ENCODE measurements at places on chromosomes 7 and 10. TPM values are rescaled to one million over a fixed set of nuclear protein-coding genes. Genes with fewer than 3 reads are reported as not detected.

- no peak for DNase-seq
- peaks cover 9% of the 10 kb centered on the region for H3K4me1 ChIP-seq
- H3K36me3 ChIP-seq = peaks cover 8% of the 10 kb centered on the region
- no peaks in the 10 kb centered on the region for H3K27me3 ChIP-seq
- no peak overlapping the region for H3K4me3 ChIP-seq
These were observed 14.8 kb upstream of the ADARB2 start for GRCh38 chr10:1752153-1752552.

SAMD9L gene
- total RNA-seq = not detected

DNA sequence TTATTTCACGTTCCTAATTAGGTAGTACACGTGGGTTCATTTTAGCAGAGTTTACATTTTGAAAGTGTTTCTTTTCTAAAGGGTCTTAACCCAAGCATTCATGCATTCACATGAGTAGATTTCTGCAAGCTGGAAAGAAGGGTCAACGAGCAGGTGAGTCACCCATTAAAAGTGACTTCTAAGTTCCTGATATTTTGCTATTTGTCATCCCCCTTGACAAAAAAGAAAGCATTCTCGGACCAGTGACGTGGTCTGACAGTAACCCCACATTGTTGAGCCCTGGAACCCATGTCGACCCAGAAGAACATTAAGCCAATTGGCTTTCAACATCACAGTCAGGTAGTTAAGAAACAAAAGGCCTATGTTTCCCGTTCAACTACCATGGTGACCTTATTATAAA, 49.6 kb downstream of the ABCB5 start:
- no peak overlapping the region for H3K4me3 ChIP-seq
- no peaks in the 10 kb centered on the region for H3K27me3 ChIP-seq
- H3K4me1 ChIP-seq = no peaks in the 10 kb centered on the region
- H3K27ac ChIP-seq = no peak overlapping the region

DNA sequence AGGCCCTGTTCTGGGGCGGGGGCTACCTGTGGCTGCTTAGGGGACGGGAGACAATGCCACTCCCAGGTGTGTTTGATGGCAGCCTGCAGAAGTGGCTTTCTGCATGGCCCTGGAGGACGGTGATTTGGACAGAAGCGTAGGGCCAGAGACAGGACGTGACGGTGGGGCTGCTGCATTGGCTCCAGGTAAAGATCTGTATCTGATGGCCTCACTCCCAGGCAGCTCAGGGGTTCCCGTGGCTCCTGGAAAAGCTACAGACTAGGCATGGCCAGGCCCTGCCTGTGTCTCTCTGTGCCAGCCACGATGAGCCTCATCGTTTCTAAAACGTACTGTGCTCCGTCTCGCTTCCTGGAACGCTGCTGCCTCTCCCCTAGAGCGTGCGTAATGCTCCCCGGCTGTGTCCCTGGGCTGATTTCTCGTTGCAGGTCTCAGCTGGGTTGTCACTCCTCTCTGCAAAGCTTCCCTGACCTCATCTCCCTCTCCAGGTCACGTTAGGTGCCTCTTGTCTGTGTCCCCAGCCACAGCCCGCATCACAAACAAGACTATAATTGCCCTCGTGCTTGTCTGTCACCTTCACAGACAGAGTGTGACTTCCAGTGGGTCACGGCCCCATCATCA, 12.6 kb downstream of the GTF2IRD1 start:
- H3K4me1 ChIP-seq = no peaks in the 10 kb centered on the region
- no peak for DNase-seq
- no peaks in the 10 kb centered on the region for H3K27me3 ChIP-seq
- no peak overlapping the region for H3K4me3 ChIP-seq
- 0 out of 2 replicates have a peak overlapping the region, but pooled peaks have one; percentile 26 for H3K27ac ChIP-seq

- peaks cover 40% of the 10 kb centered on the region for H3K27me3 ChIP-seq
- no peak for DNase-seq
- H3K4me3 ChIP-seq = no peak overlapping the region
- peaks cover under 1% of the 10 kb centered on the region for H3K4me1 ChIP-seq
These were observed 4.4 kb upstream of the FKBP9 start for GRCh38 chr7:32952876-32953275.

GRID2IP gene
- total RNA-seq = 1.5 TPM

DNA sequence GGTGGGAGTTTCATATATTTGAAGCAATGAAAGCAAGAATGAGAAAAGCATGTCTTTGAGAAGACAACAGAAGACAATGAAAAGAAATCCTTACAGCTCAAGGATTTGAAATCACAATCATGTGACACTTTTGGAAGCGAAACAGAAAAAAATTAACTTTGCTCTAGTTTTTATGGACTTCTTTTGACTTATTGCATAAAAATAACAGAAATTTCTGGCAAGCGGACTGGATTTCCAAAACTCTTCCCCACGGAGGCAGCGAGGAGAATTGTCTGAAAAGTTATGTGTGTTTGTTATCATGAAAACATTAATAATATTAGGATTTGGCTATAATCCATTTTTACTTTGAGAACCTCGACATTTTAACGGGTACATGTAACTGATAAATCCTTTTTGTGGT, 223.3 kb downstream of the LRMDA start:
- no peaks in the 10 kb centered on the region for H3K4me1 ChIP-seq
- no peak for DNase-seq
- H3K4me3 ChIP-seq = no peak overlapping the region
- no peaks in the 10 kb centered on the region for H3K36me3 ChIP-seq
- H3K27me3 ChIP-seq = no peaks in the 10 kb centered on the region
- no peak overlapping the region for H3K27ac ChIP-seq

DNA sequence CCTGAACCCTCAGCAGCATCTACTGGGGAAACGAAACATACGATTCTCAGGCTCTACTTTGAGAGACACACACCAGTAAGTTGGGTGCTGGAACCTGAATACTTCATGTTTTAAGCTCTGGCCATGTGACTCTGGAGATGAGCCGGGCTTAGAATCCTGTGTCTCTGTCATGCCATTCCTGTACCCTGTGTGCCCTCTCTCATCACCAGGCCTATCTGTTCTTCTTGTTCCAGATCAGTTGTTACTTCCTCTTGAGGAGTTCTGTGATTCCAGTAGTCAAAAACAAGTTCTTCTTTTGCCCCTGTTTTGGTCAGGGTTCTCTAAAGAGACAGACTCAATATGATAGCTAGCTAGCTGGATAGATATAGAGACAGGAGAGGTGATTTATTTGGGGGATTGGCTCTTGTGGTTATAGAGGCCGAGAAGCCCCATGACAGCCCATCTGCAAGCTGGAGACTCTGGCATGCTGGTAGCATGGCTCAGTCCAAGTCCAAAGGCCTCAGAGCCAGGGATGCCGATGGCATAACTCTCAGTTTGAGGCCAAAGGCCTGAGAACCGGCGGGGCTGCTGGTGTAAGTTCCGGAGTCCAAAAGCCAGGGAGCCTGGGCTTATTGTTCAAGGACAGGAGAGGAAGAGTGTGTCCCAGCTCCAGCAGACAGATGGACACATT, 54.3 kb downstream of the CHN2 start:
- DNase-seq = no peak
- no peaks in the 10 kb centered on the region for H3K36me3 ChIP-seq
- no peak overlapping the region for H3K27ac ChIP-seq
- peaks cover 4% of the 10 kb centered on the region for H3K4me1 ChIP-seq

- no peaks in the 10 kb centered on the region for H3K36me3 ChIP-seq
- DNase-seq = no peak
- no peaks in the 10 kb centered on the region for H3K27me3 ChIP-seq
- H3K4me3 ChIP-seq = no peak overlapping the region
- H3K4me1 ChIP-seq = peaks cover 7% of the 10 kb centered on the region
These were observed 8.7 kb downstream of the SLC18A2 start for GRCh38 chr10:117249493-117250093.

- DNase-seq = peak; percentile 51
- H3K27me3 ChIP-seq = peaks cover 97% of the 10 kb centered on the region
- H3K36me3 ChIP-seq = no peaks in the 10 kb centered on the region
- H3K27ac ChIP-seq = no peak overlapping the region
- H3K4me3 ChIP-seq = peak overlapping the region; percentile 60
These were observed 2.4 kb downstream of the GATA3 start for GRCh38 chr10:8056871-8057331.

GPR26 gene
- 0.07 TPM for total RNA-seq

ODAD2 gene
- total RNA-seq = 6.5 TPM

GRCh38 chr7:24750441-24751055, 6.7 kb downstream of the GSDME start:
- H3K4me1 ChIP-seq = peaks cover 5% of the 10 kb centered on the region
- no peak overlapping the region for H3K4me3 ChIP-seq
- H3K27me3 ChIP-seq = peaks cover 10% of the 10 kb centered on the region
- H3K27ac ChIP-seq = no peak overlapping the region
- no peak for DNase-seq

- DNase-seq = no peak
- no peak overlapping the region for H3K27ac ChIP-seq
- no peaks in the 10 kb centered on the region for H3K27me3 ChIP-seq
- H3K36me3 ChIP-seq = no peaks in the 10 kb centered on the region
- H3K4me3 ChIP-seq = no peak overlapping the region
These were observed 48.4 kb downstream of the GATA3 start for GRCh38 chr10:8102708-8103401.

- no peaks in the 10 kb centered on the region for H3K4me1 ChIP-seq
- no peaks in the 10 kb centered on the region for H3K36me3 ChIP-seq
- H3K4me3 ChIP-seq = no peak overlapping the region
- H3K27ac ChIP-seq = no peak overlapping the region
- no peaks in the 10 kb centered on the region for H3K27me3 ChIP-seq
These were observed 19.6 kb downstream of the NPC1L1 start for GRCh38 chr7:44521347-44522095.

DNA sequence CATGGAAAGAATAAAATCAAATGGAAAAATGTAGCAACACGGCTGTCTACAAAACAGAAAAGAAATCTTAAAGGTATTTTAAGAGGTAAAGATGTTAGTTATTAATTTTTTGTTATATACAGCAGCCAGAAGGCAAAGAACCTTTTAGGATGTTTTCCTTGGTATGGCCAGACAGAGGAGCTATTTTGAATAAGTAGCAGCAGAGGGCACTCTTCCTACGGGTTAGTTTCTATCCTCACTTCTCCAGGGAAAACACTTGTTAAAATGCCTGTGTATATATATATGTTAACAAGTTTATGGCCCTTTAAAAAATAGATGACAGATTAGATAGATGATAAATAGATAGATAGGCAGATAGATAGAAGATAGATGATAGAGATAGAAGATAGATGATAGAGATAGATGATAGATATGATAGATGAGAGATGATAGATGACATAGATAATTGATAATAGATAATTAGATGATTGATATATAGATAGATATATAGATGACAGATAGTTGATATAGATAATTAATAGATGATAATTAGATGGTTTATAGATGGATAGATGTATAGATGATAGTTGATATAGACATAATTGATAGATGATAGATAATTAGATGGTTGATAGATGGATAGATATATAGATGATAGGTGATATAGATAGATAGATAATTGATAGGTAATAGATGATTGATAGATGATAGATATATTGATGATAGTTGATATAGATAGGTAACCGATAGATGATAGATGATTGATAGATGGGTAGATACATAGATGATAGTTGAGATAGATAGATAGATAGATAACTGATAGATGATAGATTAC, 57.8 kb upstream of the WIPF3 start:
- peak; percentile 77 for DNase-seq
- no peak overlapping the region for H3K27ac ChIP-seq
- no peaks in the 10 kb centered on the region for H3K4me1 ChIP-seq
- no peaks in the 10 kb centered on the region for H3K36me3 ChIP-seq

ZRANB1 gene
- total RNA-seq = 26.7 TPM

DNA sequence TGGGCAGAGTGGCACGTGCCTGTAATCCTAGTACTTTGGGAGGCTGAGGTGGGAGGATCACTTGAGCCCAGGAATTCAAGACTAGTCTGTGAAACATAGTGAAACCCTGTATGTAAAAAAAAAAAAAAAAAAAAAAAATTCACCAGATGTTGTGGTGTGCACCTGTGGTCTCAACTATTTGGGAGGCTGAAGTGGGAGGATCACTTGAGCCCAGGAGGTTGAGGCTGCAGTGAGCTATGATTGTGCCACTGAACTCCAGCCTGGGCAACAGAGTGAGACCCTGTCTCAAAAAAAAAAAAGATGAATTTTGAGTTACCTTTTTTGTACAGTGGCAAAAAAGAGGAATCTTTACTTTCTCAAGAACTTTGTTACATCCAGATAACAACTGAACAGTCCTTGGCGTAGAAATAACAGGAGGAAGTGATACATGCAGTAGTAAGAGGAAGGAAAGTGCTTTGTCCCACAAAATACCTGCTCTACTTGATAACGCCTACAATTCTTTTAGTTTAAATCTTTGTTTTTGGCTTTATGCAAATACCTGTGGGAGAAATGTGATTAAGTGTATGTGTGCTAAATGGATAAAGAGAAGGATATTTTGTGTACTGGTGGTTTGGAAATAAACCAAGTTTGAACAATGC, 29.3 kb downstream of the SPAG6 start:
- H3K36me3 ChIP-seq = no peaks in the 10 kb centered on the region
- H3K27me3 ChIP-seq = no peaks in the 10 kb centered on the region
- no peak overlapping the region for H3K27ac ChIP-seq
- peaks cover 7% of the 10 kb centered on the region for H3K4me1 ChIP-seq
- DNase-seq = no peak
- no peak overlapping the region for H3K4me3 ChIP-seq
